Dorsolateral prefrontal cortex (tissue), 122 donors: ENCODE measurements at places on chromosomes 5 and 9.

DNA sequence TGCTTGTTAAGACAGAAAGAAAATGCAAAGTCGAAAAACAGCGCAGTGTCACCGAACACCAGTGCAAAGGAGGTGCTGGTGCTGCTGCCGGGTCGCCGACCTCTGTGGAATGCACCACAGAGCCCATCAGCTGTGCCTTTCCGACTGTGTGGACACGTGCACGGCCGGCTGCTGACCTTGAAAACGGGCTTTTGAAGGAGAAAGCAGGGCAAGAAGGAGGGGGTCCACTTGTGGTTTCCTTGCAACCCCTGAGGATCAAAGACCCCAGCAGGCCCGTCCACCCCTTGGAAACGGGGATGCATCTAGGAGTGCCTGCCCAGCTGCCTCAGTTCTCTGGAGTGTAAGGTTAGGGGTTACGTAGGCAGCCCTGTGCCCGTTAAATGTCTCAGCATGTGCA is 6.2 kb upstream of the OLFM1 start:
- no peak for DNase-seq

- DNase-seq = no peak
Observed at GRCh38 chr5:96023518-96023917, 61.9 kb upstream of the ELL2 start.

DNA sequence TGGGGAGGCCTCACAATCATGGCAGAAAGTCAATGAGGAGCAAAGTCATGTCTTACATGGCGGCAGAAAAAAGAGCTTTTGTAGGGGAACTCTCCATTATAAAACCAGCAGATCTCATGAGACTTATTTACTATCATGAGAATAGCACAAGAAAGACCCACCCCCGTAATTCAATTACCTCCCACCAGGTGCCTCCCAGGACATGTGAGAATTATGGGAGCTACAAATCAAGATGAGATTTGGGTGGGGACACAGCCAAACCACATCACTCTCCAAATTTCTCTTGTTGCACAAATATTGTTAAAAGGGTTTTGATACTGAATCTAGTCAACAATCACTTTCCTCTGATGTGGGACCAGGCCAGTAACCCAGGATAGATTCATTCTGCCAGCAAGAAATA is 1176.1 kb downstream of the CDH9 start:
- DNase-seq = no peak

DNA sequence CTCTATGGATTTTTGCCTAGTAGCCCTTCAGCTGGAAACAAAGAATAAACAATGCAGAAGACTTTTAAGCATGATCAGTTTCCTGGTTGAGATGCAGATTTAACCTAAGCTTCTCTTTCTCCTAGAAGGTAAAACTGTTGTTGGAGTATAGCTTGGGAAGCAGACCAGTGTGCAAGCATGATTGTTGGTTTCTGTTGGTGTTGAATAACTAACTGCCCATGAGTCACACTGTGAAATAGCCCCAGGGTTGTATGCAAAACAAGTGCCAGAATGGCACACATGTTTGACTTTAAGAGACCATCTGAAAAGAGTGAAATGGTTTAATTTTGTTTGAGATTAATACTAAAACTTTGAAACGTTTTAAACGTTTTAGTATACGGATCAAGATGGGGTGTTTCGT is 227.1 kb downstream of the ARHGEF28 start:
- no peak for DNase-seq

DNA sequence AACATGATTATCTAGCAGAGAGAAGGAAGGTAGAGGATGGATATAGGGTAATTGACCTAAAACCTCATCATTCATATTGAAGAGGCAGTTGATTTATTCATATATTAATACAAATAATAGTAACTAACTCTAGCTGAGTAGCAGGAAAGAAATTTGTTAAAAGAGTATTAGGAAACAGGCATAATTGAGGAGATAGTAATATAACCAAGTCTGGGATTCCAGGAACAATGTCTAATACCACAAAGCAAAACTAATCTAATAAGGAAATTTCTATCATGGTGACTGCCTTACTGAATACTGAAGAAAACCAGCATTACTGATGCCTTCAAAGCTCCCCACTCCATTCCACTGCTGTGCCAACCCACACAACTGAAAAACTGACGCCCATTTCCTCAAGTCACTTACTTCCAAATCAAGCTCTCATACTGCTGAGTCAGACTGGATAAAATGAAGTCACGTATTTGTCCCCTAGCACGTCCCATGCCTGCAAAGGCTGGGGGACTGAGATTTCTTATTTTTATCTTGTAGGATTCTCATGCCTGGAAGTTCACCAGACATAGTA is 153.9 kb downstream of the SMC2 start:
- no peak for DNase-seq

- no peak for DNase-seq
Observed at GRCh38 chr5:12876541-12877298, 972.5 kb upstream of the CTNND2 start.

DNA sequence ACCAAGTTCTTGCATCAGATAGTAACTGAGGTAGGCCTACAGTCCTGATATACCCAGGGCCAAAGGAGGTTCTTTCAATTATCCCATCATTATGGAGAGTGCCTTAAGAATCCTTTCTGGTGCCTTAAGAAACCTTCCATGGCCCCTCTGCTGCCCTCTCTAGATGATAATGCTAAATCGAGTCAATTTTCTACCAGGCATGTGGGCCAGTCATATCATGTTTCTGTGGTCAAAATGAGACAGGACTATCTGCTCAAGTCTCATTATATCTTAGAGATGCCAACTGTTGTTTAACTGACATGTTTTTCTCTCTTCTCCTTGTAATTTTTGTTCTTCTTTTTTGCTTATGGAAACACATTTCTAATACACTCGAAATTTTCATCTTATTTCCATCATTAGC is 127.6 kb downstream of the EDIL3 start:
- no peak for DNase-seq

DNA sequence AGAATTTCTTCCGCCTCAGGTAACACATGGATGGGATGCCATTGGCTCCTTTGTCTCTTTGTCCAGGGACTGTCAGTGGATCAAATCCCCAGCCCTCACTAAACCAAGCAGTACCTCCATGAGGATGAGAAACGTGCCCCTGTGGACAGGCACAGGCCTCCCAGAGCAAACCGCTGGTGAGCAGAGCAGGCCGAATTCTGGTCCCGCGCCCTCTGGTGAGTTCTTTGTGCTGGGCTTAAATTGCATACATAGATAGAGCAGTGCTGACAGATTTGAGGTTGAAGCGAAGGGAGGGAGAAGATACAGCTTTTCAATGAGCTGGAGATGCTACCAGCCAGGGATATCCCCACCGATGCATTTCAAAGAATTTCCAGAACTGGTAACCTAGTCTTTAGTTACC is 143.8 kb downstream of the HSD17B3 start:
- DNase-seq = no peak

DNA sequence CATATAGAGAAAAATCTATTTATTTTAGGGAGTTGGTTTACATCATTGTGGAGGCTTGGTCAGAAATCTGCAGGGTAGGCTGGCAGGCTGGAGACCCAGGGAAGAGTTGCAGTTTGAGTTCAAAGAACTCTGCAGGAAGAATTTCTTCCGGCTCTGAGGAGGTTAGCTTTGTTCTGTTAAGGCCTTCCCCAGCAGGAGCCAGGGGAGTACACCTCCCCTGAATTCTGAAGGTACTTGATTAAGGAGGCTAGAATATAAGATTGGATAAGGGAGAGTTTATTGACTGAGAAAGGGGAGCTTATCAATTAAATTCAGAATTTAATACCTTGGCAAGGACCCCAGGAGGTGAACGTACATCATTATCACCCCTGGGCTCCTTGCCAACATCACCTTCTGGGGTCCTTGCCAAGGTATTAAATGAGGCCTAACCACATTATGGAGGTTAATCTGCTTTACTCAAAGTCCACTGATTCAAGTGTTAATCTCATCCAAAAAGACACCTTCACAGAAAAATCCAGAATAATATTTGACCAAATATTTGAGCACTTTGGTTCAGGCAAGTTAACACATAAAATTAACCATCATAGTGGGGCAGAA is 351.7 kb downstream of the CWC27 start:
- no peak for DNase-seq

DNA sequence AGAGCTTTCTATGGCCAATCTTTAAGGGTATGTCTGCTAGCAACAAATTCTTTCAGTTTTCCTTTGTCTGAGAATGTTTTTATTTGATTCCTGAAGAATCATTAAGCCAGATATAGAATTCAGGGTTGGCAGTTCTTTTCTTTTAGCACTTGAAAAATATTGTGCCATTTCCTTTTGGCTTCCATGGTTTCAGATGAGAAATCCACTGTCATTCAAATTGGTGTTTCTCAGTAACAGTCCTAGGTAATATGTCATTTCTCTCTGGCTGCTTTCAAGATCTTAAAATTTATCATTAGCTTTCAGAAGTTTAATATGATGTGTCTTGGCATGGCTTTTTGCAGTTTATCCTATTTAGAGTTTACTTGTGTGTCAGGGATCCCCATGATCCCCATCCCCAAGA is 67.7 kb downstream of the TEX10 start:
- no peak for DNase-seq

DNA sequence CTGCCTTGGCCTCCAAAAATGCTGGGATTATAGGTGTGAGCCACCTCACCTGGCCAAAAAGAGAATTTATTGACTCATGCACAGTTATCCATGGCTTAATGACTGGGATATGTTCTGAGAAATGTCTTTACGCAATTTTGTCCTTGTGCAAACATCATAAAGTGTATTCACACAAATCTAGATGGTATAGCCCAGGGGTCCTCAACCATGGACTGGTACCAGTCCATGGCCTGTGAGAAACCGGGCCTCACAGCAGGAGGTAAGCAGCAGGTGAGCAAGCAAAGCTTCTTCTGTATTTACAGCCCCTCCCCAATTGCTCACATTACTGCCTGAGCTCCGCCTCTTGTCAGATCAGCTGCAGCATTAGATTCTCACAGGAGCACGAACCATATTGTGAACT is 12.4 kb upstream of the SIL1 start:
- DNase-seq = no peak

GRCh38 chr5:55498457-55498856 is 36.3 kb downstream of the PLPP1 start:
- DNase-seq = no peak

- no peak for DNase-seq
Observed at GRCh38 chr9:109914280-109915027, 134.5 kb downstream of the PALM2AKAP2 start.

DNA sequence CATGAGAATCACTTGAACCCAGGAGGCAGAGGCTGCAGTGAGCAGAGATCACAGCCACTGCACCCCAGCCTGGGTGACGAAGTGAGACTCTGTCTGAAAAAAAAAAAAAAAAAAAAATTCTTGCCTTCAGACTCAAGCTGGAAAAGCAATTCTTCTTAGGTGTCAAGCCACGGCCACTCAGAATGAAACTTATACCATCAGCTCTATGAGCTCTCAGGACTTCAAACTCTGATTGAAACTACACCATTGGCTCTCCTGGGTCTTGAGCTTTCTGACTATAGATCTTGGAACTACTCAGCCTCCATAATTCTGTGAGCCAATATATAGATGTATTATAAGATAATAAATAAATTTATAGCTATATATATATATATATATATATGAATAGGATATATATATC is 12.9 kb upstream of the FGF10 start:
- no peak for DNase-seq

DNA sequence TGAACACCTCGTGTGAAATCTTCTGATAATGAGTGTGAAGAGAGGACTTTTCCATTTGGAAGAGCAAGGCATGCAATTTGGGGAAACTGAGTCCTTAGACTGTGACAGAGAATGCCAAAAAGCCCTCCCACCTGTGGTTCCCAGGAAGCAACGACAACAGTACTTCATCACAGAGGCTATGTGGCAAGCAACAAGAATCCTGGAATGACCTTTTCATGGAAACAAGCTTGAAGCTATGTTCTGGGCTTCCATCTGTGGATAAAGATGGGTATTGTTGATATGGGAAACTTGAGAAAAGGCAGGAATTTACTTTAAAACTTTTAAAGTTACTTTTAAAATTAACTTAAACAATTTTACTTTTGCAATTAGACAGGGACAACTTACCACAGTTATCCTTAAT is 131.2 kb upstream of the ANKH start:
- no peak for DNase-seq

GRCh38 chr9:120688758-120689157 is 25.5 kb downstream of the MEGF9 start:
- DNase-seq = no peak

GRCh38 chr5:72649449-72649848 is 142.2 kb upstream of the ZNF366 start:
- no peak for DNase-seq

GRCh38 chr9:97983589-97984187 is 547 bp downstream of the ANP32B start:
- peak; percentile 74 for DNase-seq

GRCh38 chr9:34252016-34252415 is 73.2 kb downstream of the UBAP1 start:
- no peak for DNase-seq

- no peak for DNase-seq
Observed at GRCh38 chr5:140292212-140293036, 10.5 kb downstream of the PFDN1 start.

GRCh38 chr5:177605078-177605477 is 5.1 kb downstream of the B4GALT7 start:
- DNase-seq = no peak

DNA sequence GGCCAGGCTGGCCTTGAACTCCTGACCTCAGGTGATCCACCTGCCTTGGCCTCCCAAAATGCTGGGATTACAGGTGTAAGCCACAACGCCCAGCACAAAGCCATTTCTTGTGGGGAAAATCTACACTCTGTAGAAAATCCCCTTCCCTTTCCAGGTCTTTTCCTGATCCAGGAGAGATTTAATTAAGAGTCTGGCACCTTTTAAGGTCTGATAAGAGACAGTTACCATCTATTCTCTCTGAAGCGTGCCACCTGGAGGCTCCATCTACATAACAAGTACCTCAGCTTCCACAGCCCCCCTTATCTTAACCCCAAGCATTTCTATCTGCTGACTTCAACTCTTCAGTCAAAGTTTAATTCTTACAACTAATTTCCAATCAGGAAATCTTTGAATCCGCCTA is 71.4 kb upstream of the CDK20 start:
- no peak for DNase-seq
